ENCODE measurements at places on chromosomes 1 and 21.

- no peak for DNase-seq
Observed at GRCh38 chr1:180267761-180268555, 37.9 kb downstream of the LHX4 start.

GRCh38 chr1:236020359-236021219 lies 44.3 kb downstream of the NID1 start:
- DNase-seq, result no peak

DNA sequence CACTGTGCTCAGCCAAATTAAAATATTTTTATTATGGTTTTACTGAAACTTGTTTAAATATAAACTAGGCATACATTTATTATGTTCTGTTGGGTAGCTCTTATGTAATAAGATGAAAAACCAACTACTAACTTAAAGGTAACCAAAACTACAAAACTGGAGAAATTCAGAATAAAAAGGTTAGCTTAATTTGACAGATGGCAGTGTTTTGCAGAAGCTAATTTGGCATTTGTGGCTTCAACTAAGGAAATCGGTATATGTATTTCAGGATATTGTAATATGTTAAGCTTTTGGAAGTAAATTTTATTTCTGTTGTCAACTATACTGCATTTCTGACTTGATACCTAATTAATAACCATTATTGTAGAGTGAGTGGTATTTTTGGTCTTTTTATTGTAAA lies 18.8 kb downstream of the USP25 start:
- no peak for DNase-seq

GRCh38 chr21:39451332-39452206 lies at the start of gene SH3BGR:
SH3BGR (plus strand) TSS chr21:39451970; CDS start chr21:39452097, 127 bp downstream.
- peak; percentile 51 for DNase-seq

DNA sequence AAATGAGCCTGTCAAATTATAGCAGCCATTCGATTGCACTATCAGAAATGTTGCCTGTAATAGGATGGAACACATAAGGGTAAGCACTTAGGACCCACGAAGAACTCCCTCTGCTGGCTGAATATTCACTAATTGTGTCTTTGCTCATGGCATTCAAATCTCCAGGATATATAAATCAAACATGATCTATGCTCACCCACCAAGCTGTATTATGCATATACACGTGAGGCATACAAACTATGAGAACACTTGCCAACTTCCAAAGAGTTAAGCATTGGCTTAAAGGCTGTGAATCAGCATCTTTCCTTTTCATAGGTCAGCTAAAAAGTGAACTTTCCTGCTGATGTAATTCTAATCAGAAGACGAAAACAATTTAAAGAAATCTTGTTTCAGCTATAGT lies 34.5 kb downstream of the TMPRSS15 start:
- no peak for DNase-seq

DNA sequence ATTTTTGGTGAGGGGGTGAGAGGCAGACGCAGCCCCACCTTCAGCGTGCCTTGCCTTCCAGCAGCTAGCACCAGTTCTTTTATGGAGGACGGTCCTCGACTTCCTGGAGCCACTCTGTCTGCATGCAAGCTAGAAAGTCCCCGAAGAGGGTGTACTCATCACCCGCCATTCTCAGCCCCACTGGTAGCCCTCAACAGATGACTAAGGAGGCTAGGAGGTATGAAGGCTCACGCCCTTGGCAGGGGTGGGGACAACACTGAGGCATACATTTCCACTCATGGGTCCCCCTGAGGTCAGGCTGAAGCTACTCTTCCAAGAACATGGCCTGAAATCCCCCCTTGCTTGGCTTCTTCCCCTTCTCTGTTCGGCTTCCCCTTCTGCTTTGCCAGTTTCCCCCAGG lies 8.9 kb upstream of the PTPRF start:
- DNase-seq, result no peak

GRCh38 chr1:150410582-150411101 lies 46.7 kb downstream of the RPRD2 start:
- DNase-seq, result no peak

GRCh38 chr1:5311147-5311546 lies 656.7 kb downstream of the AJAP1 start:
- DNase-seq, result no peak

GRCh38 chr1:84582802-84583587 lies 8.8 kb upstream of the CTBS start:
- DNase-seq, result no peak

DNA sequence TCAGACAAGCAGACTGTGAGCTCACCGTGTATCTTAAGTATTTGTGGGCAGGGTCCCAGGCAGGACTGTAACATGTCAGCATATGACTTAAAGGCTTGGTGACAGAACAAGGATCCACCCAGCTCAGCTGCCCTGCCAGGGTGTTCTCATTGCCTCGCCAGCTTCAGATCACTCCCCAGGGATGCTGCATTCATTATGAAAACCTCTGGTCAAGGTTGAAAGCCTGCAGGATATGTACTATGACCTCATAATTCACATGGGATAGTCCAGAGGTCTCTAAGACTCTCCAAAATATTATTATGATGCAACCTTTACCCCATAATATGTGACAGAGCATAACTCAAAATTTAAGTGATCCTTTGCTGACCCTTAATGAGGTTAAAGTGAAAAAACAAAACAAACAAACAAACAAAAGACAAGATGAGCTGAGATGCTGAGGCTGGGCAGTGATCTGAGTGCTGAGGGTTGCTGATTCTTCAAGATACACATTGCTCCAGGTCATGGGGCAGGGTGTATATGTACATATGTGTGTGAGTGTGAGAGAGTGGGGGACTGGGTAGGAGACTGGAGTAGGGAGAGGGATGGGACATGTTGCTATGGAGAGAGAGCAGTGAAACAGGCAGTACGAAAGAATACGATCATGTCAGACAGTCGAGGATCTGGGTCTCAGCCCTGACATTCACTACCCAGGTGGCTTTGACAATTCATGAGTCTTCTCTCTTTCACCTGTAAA lies 98.8 kb upstream of the DUSP10 start:
- DNase-seq, result no peak

DNA sequence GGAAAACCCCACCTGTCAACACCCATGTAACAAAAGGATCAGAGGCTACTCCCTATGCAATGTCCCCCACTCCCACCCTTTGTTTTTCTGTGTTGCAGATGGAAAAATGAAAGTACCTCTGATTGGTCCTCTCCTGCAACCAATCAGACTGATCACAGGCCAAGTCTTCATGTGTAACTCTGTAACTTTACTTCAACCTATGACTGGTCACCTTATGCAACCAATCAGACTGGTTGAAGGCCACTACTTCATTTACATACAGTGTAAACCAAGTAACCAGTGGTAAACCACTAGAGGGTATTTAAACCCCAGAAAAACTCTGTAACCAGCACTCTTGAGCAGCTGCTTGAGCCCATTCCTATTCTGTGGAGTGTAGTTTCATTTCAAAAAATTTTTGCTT lies 266.3 kb upstream of the OLFM3 start:
- no peak for DNase-seq

DNA sequence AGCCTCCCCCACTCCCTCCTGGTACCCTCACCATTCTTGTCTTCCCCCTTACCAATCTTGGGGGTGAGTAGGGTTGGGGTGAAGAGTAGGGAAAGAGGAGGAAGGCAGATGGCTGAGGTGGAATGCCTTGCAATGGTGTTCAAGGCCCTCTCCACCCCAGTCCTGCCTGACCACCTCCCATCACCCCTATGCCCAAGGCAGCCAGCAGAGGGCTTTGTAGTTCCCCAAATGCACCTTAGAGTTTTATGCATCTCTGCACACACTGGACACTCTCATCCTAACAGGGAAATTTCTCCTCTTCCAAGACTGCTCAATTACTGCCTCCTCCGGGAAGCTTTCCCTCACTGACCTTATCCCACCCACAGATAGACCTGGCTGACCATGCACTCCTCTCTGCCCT lies 15.4 kb downstream of the KIF17 start:
- no peak for DNase-seq

DNA sequence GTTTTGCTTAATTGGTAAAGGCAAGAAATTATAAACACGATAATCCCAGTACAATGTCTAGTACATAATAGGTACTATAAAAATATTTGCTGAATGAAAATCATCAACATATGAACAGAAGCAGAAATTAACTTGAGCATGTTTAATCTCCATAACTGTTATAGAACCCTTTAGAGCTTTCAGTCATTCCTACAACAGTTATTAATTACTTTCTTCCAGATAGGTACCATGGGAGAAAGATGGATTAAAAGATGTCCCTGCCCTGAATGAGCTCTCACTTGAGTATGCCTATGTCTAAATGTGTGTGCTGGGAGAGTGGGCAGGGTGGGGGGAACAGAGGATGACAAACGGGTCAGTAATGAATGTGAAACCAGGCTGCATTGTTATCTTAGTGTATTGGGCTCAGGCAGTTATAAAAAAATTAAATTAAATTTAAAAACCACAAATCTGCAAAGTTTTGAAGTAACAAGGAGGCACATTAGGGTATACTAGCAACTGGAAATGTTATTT lies 2.4 kb downstream of the EPS15 start:
- DNase-seq, result no peak

DNA sequence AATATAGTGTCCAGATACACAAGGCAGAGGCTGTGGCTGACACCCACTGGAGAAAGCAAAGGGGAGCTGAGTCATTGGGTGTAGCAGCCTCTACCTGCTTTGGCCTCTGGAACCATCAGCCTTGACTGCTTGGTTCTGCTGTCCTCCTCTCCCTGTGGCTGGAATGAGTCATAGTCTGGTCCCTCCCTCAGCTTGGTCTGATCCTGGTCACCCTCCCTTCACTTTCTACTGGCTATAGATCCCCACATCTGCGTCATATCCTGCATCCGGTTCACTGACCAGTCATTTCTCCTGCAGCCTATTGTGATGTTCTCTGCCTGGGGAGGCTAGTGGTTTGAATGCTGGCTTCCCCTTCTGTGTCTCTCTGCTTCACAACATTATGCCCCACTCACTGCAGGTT lies 372.8 kb upstream of the DAB1 start:
- no peak for DNase-seq

DNA sequence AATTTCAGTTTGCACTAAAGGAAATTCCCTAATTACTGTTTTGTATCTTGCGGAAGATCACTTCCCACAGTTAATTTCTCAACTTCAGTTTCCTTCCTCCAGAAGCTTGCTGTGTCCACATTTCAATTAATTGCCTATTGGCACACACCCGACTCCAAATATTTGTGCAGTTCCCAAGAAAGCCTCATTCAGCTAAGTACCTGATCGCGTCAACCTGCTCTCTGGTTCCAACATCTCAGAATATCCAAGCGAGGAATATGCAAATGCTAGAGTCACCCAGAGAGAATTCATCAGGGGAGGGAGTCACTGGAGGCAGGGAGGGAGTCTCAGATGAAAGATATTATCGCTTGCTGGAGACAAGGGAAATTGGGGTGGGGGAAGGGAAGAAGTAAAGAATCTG lies 351.3 kb downstream of the RRAGC start:
- DNase-seq, result no peak

GRCh38 chr1:5886140-5886483 lies 106.1 kb downstream of the NPHP4 start:
- no peak for DNase-seq

- no peak for DNase-seq
Observed at GRCh38 chr1:112250892-112251291, 145.1 kb upstream of the CTTNBP2NL start.

- peak; percentile 21 for DNase-seq
Observed at GRCh38 chr1:25520446-25521061, 22.9 kb upstream of the LDLRAP1 start.

DNA sequence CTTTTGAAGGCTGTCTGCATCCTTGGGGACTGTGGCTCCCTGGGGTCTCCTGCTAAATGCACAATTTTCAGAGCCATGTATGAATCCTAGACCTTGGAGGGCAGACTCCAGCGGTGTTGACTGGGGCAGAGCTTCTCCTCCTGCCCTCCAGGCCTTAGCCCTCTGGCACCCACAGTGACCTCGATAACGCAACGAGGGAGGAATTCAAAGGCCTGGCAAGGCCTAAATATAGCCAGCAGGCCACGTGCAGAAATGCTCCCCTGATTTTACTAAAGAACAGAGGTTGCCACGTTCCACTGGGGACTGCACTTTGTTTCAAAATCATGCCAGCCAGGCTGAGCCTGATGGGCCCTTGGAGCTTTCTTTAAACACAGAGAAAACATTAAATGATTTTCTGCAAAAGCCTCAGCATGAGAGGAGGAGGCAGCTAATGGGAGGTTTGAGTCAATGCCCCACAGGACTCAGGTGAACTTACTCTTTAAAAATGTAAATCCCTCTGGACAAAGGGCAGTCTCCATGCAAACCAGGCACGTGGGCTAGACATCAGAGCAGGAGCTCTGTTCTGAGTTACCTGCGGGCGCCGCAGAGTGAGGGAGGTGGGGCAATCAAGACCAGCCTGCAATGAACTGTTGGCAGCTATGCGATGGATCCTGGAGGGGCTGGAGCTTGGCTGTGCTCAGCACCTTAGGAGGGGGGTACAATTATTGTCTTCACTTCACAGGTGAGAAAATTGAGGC lies 28.0 kb downstream of the GRIK3 start:
- no peak for DNase-seq
